ENCODE measurements at places on chromosomes 6 and 20.

- DNase-seq: no peak
Observed at GRCh38 chr6:118292558-118292957, 255.5 kb upstream of the PLN start.

GRCh38 chr6:73233048-73233447 is 7.8 kb upstream of the KHDC1L start:
- no peak for DNase-seq

- no peak for DNase-seq
Observed at GRCh38 chr6:111101987-111102386, 14.7 kb downstream of the SLC16A10 start.

GRCh38 chr6:36839749-36840431 is 646 bp upstream of the CPNE5 start:
- DNase-seq: no peak

GRCh38 chr20:32521780-32522525 is 63.2 kb downstream of the NOL4L start:
- no peak for DNase-seq

GRCh38 chr6:162219266-162219665 is 508.3 kb downstream of the PRKN start:
- DNase-seq: no peak

GRCh38 chr6:268394-268935 is 23.8 kb upstream of the DUSP22 start:
- DNase-seq: no peak

GRCh38 chr20:33814238-33814712 is 3.1 kb downstream of the CHMP4B start:
- no peak for DNase-seq

GRCh38 chr6:109239160-109239559 is 143.1 kb downstream of the CD164 start:
- no peak for DNase-seq

DNA sequence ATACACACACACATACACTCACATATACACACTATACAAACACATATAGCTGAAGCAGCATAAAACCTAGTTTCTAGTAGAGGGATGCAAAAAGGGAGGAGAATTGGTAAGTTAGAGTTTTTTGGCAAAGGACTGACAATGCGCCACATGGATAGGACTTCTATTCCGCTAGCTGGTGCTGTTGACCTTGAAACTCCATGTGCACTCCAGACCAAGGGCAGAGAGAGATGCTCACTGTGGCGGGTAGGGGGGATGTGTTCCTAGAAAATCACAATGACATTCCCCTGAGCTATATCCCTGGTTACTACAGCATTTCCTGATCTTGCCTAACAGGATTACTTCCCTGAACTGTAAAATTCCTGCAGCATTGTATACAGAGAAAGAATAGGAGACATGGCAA is 19.2 kb downstream of the MICA start:
- no peak for DNase-seq

DNA sequence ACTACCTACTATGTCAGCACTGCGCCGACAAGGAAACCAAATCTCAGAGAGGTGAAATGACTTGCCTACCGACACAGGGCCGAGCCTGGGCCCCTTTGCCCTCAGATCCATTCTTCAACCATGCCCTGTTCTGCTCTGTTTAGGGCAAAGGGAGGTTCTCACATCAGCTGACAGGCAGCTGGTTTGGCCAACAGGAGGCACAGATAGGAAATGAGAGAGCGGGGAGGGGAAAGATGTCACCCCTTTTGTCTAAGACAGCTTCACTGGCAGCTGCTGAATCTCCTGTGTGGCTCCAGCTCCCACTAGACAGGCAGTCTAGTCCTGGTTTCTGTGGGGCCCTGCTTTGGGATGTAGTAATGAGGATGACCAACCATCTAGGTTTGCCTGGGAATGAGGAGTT is 158.7 kb downstream of the TMEM200A start:
- DNase-seq: no peak

DNA sequence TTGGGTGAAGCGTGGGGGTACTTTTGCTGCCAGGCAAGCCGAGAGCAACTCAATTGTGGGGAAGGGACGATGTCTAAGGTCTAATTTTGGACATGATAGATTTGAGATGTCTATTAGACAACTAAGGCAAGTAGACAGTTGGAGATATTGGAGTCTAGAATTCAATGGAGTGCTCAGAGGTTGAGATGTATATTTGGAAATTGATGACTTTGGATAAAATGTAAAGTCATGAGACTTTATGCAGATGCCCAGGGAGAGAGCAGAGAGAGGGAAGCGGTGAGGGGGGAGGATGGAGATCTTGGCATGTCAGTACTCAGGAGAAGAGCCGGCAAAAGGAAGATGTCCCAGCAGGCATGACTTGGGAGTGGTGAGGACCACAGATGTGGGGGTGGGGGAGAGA is 6.9 kb downstream of the MYLK2 start:
- no peak for DNase-seq

DNA sequence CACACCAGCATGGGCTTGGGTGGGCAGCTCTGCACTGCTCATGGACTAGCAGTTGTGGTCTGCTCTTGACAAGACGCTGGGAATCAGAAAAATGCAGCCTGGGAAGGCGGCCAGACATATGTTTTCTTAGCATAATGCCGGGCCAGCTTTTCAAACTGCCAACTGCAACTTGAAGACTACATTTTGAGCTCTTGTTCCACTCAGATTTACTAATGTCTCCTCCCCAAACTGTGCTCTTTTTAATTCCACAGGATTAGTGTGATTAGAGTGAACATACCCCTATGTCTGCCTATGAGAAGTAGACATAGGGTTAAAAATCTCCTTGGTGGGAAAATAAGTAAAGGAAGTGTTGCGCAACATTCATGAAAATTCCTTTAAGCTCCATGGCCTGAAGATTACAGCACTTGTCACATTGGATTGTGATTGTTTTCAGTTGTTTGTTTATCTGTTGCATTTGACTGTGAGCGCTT is 5.3 kb upstream of the FNDC1 start:
- no peak for DNase-seq

DNA sequence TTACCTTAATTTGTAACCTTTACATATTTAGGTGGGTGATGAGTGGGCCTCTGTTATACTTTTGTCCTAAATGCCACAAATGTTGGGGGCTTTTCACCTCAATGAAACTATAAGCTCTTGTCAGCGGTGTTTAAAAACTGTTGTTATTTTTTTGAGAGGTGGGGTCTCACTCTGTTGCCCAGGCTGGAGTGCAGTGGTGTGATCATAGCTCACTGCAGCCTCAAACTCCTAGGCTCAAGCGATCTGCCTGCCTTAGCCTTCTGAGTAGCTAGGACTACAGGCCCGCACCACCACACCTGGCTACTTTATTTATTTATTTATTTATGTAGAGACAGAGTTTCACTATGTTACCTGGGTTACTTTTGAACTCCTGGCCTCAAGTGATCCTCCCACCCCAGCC is 66.7 kb downstream of the ZDHHC14 start:
- no peak for DNase-seq

DNA sequence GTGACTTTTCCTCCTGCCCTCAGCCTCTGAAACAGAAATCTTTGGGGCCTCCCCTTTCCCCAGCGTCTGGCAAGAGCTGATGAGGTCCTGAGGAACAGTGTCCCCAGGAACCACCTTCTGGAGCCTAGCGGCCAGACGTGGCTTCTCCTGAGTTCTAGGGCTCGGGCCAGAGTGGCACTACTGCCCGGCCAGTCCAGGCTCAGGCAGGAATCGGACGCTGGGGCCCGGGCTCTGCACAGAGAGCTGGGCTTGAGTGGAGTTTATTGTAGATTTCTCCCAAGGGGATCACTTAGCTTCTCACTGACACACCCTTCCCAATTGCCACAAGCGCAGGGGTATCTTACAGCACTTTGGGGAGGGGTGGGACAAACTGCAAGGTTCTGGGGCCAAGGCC is 20.2 kb downstream of the SDCBP2 start:
- DNase-seq: no peak

- DNase-seq: no peak
Observed at GRCh38 chr20:13322198-13322597, 101.1 kb downstream of the ISM1 start.

DNA sequence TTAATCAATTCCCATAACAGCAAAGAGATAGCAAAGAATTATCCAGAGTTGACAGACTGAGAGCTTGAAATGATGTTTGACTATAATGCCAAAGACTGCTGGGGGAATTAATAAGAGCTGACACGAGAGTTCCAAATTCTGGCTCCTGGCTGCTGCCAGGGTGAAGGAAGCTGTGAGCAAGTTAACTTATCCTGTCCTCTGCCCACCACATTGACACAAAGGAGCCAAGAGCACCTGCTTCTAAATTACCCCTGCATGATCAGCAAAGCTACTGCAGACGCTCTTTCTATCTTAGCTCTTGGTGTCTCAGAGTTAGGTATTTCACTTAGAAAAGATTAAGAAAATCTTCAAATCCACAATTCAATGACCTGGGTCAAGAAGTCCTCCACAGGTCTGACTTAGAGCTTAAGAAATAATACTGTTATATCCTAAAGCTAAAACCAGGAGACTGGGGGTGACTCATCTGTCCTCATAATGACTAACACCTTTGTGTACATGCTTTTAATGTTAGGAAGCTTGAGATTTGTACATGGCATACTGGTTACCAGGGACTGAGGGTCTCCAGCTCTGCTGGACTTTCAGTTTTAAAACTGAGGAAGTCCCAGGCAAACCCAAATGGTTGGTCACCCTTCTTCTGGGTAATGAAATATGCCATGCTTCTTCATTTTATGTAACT is 13.2 kb upstream of the FRK start:
- DNase-seq: no peak
